ENCODE measurements at places on chromosomes 7 and 10.

GRCh38 chr10:75617485-75618155, 186.2 kb downstream of the LRMDA start:
- DNase-seq = no peak

GRCh38 chr10:63481815-63482421, 16.1 kb upstream of the JMJD1C start:
- DNase-seq = no peak

- DNase-seq = no peak
Observed at GRCh38 chr7:156927571-156928405, 21.7 kb upstream of the NOM1 start.

- peak; percentile 40 for DNase-seq
Observed at GRCh38 chr7:1610678-1611302, 41.0 kb upstream of the PSMG3 start.

- no peak for DNase-seq
Observed at GRCh38 chr10:98013122-98013521, 17.3 kb downstream of the CRTAC1 start.

GRCh38 chr10:56507033-56507432, 146.0 kb upstream of the ZWINT start:
- no peak for DNase-seq

DNA sequence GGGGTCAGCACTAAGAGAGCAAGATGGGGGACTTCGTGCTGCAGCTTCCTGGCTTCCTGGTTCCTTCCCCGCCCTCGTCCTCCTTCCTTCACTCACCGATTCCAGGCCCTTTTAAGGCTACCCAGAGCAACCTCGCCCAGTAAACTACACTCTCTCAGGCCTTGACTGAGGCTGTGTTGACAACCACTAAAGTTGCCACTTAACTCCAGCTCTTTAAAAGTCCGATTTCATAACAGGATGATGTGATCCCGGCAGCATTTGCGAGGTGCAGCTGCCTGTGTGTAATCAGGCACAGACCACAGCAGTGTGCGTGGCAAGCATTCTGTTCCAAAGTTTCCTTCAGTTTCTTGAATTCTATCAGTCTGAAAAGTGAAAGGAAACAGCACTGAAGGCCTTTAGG, 110.6 kb downstream of the RAB11FIP2 start:
- DNase-seq = no peak

DNA sequence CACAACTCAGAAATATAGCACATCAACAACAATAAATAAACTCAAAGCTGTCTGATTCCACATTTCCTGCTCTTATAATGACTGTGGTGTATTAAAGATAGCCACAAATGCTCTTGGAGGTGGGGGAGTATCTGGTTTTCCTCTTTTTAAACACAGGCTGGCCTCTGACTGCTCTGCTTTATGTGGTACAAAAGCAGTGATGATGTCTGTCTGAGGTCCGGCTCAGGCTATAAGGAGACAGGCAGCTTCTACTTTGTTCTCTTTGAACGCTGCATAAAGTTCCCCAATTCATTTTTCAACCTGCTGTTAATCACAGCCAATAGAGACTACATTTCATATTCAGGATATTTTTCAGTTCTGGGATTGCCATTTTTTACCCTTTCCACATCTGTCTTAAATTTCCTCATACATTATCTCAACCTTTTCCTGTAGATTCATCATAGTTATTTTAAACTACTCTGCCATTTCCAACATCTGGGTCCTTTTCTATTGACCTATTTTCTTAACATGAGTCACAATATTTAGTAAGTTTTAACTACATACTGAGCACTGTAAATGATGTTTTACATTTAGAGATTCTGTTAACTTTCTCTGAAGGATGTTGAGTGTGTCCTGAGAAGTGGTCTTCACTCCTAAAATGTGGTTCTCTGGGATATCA, 64.9 kb downstream of the CRPPA start:
- DNase-seq = no peak

DNA sequence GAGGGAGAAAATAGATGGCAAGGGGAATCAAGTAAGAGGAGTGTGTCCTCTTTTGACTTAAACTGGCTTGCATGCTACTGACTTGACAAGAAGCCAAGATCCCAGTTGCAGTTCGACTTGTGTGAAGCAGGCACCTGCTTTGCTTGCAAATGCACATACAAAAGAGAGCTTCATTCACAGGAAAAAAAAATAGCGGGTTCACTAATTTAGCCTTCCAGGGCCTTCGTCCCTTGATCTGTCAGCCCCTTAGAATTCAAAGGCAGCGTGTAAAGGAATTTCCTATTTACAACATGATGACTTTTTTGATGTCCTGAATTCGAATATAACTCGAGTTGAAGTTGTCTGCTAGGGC, 192.1 kb downstream of the CELF2 start:
- no peak for DNase-seq

- no peak for DNase-seq
Observed at GRCh38 chr7:140541513-140542227, 62.4 kb upstream of the MKRN1 start.

- DNase-seq = no peak
Observed at GRCh38 chr7:87151729-87152111, 533 bp upstream of the DMTF1 start.

- DNase-seq = no peak
Observed at GRCh38 chr10:82288461-82288881, 413.5 kb downstream of the NRG3 start.

DNA sequence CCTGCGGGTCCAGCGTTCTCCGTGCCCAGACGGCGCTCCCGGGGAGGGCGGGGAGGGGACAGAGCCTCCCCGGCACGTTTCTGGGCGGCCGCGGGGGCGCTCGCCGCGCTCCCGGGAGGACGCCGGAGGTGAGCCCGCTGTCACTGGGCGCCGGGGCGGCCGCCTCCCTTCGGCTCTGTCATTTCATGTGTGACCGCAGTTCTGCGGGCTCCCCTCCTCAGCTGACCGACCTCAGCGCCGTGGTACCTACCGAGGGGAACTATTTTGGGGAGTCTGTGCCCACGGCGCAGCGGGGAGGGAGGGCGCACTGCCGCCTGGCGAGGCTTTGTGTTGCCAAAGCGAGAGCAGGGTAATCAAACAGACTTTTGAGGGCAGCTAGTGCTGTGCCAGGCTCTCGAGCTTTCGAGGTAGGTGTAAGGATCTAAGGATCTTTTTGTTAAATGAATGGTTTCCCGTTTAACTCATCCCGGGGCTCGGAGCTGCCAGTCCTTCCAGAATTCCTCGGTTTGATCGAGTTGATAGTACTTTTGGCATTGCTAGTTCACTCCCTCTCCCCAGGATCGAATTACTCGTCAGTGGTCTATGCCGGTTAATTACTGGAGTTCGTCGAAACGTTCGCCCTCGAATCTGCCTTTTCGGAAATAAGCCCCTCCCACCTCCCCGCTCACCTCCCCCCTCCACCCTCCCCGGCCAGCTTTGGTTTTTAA, 1.9 kb downstream of the ARID5B start:
- DNase-seq = peak; percentile 75

DNA sequence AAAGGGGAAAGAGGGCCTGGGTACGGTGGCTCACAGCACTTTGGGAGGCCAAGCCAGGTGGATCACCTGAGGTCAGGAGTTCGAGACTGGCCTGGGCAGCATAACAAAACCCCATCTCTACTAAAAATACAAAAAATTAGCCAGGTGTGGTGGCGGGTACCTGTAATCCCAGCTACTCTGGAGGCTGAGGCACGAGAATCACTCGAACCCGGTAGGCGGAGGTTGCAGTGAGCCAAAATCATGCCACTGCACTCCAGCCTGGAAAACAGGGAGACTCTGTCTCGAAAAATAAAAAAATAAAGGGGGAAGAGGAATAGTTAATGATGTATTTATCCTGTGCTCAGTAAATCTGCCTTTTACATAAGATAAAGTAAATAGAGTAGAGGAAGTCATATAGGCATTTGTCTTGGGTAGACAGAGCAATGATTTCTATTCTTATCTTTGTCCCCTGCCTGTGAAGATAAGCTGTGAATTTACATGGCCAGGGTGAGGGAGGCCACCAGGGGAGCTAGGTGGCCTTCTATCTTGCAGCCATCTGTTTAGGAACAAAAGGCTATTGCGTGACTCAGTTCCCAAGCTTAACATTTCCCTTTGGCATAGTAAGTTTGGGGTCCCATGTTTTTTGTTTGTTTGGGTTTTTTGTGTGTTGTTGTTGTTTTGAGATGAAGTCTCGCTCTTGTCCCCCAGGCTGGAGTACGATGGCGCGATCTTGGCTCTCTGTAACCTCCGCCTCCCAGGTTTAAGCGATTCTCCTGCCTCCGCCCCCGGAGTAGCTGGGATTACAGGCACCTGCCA, 73.2 kb upstream of the GTF2I start:
- no peak for DNase-seq

- DNase-seq = no peak
Observed at GRCh38 chr7:156676263-156676662, 35.7 kb downstream of the RNF32 start.

DNA sequence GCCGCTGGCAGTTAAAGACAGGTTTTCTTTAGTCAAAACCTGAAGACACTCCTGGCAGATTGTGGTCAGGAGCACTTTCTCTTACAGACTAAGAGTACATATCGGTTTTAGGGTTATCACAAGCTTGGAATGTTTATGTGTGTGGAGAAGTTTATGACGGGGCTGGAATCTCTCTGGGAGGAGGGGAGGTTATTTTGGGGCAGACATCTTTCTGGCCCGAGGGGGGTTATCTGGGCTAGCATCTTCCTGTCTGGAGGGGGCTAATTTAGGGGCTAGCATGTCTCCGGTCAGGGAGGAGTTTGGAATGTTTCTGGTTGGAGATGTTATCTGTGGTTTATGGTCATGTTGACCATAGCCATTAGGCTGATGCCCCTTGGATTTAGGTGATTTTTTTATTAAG, 141.2 kb upstream of the KIF5B start:
- no peak for DNase-seq

GRCh38 chr10:12103802-12104201, 25.7 kb upstream of the SEC61A2 start:
- DNase-seq = no peak

- no peak for DNase-seq
Observed at GRCh38 chr10:106897719-106898118, 266.8 kb downstream of the SORCS1 start.

GRCh38 chr7:157718303-157719007, 381.7 kb downstream of the DNAJB6 start:
- no peak for DNase-seq

GRCh38 chr10:47257396-47258120, 42.4 kb upstream of the GDF10 start:
- DNase-seq = no peak

- no peak for DNase-seq
Observed at GRCh38 chr10:82660205-82660604, 785.2 kb downstream of the NRG3 start.

GRCh38 chr10:17475661-17476060, 21.3 kb upstream of the ST8SIA6 start:
- no peak for DNase-seq

GRCh38 chr10:100022403-100022802, 12.7 kb upstream of the DNMBP start:
- DNase-seq = no peak

Measured in aorta (tissue), 5 donors.